ENCODE measurements at places on chromosomes 3 and 15.

- H3K27ac ChIP-seq, result no peak overlapping the region
- H3K4me3 ChIP-seq, result no peak overlapping the region
- no peaks in the 10 kb centered on the region for H3K27me3 ChIP-seq
- no peaks in the 10 kb centered on the region for H3K36me3 ChIP-seq
- no peaks in the 10 kb centered on the region for H3K4me1 ChIP-seq
- no peak for DNase-seq
These were observed 402.6 kb downstream of the NLGN1 start for GRCh38 chr3:173800154-173800553.

DNA sequence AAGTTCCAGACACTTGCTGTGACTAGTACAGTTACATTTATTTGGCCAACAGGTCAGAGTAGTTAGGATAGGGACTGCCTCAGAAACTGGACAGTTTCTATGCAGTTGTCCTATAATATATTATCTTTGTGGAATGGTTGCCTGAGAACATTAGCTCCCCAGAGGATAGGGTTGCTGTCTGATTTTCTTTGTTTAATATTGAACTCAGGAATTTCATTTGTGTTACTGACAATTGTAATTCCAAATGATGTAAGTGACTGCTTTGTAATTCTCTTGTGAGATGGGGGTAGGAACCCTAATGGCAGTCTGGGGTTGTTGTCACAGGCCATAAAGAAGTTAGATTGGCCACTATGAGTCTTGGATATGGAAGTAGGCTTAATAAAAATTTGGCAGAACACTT lies 2.2 kb downstream of the NXPE3 start:
- no peaks in the 10 kb centered on the region for H3K36me3 ChIP-seq
- H3K27me3 ChIP-seq, result no peaks in the 10 kb centered on the region
- H3K4me3 ChIP-seq, result no peak overlapping the region

DNA sequence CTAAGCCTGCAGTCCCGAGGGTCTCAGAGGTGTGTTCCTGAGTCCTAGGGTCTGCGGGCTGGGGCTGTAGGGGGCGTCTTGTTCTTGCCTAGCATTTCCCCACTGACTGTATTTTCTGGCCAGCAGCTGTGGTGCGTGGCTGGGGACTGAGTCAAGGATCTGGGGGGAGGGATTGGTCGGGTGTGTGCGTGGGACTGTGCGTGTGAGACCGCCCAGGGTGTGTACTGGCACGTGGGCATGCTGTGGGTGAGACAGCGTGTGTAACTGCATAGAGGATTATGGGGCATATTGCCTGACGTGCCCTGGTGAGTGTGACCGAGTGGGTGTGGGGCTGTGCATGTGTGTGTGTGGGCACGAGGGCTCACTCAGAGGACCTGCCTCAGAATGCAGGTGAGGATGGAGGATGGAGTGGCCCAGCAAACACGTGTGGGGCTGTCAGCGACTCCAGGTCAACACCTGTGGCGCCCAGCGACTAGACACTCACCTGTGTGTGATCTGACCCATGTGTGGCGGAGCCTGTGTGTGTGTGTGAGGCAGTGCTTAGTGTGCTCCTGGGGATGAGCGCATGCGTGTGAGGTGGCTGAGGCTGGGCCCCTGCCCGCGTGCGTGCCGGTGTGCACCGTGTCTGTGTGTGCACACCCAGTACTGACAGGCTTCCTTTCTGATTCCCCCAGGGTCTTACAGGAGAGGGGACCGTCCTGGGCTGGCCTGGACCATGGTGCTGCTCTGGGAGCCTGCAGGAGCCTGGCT lies 20.9 kb downstream of the FBLN2 start:
- no peak for DNase-seq
- no peaks in the 10 kb centered on the region for H3K4me1 ChIP-seq
- no peaks in the 10 kb centered on the region for H3K27me3 ChIP-seq
- no peak overlapping the region for H3K4me3 ChIP-seq

- DNase-seq, result no peak
- H3K27me3 ChIP-seq, result no peaks in the 10 kb centered on the region
- peaks cover 14% of the 10 kb centered on the region for H3K4me1 ChIP-seq
- no peak overlapping the region for H3K4me3 ChIP-seq
- H3K27ac ChIP-seq, result no peak overlapping the region
- peaks cover 2% of the 10 kb centered on the region for H3K36me3 ChIP-seq
These were observed 14.6 kb downstream of the GABPB1 start for GRCh38 chr15:50340416-50340815.

GRCh38 chr3:18633002-18633401 lies 207.9 kb upstream of the SATB1 start:
- DNase-seq, result no peak
- H3K4me3 ChIP-seq, result no peak overlapping the region
- H3K27me3 ChIP-seq, result no peaks in the 10 kb centered on the region
- H3K27ac ChIP-seq, result no peak overlapping the region

- H3K36me3 ChIP-seq, result no peaks in the 10 kb centered on the region
- peaks cover 8% of the 10 kb centered on the region for H3K4me1 ChIP-seq
- DNase-seq, result no peak
- H3K4me3 ChIP-seq, result no peak overlapping the region
These were observed 72.7 kb upstream of the ABI3BP start for GRCh38 chr3:101065962-101066361.

GRCh38 chr3:188915127-188915526 lies 256.6 kb upstream of the TPRG1 start:
- H3K36me3 ChIP-seq, result no peaks in the 10 kb centered on the region
- no peak for DNase-seq
- H3K27me3 ChIP-seq, result no peaks in the 10 kb centered on the region
- no peak overlapping the region for H3K27ac ChIP-seq
- no peak overlapping the region for H3K4me3 ChIP-seq

DNA sequence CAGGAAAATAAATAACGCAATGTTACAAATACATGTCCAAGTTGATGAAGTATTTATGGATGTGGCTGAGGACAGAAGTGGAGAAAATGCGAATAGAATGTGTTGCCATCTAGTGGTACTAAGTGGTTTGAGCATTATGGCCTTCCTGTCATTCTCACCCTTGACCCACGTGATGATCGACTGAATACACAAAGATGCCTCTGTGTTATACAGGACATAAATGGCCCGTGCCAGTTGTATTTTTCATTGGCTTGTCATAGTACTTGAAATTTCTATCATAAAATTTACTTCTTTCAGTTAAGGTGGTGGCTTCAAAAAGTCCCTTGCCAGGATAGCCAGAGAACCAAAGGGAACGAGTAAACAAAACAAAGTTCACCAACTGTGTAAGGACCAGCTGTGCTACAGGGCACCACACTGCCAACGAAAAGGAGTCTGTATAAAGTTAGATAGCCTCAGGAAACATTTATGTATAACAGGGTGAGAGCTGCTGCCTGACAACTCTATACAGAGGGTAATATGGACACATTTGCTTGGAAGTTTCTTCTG lies 103.7 kb downstream of the MYH15 start:
- no peak overlapping the region for H3K4me3 ChIP-seq
- no peaks in the 10 kb centered on the region for H3K27me3 ChIP-seq
- peak; percentile 25 for DNase-seq
- H3K4me1 ChIP-seq, result no peaks in the 10 kb centered on the region
- no peaks in the 10 kb centered on the region for H3K36me3 ChIP-seq

DNA sequence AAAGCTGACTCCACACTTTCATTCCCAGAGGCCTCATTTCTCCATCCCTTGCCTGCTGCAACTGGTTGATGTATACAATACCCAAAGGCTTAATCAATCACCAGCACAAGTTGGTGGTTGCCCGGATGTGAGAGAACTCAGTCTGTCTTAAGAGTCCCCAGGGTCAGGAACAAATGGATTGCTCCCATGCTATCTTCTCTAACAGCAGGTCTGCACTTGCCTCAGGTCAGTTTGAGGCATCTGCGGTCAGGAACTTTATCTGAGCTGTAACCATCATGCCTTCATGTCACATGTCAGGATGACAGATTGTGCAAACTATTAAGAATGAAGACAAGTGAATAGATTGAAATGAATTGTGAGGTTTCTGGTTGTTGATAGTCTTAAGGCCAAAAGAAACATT lies 56.1 kb downstream of the BFSP2 start:
- H3K4me1 ChIP-seq, result peaks cover 90% of the 10 kb centered on the region
- no peak for DNase-seq
- H3K4me3 ChIP-seq, result no peak overlapping the region
- H3K36me3 ChIP-seq, result no peaks in the 10 kb centered on the region
- peak overlapping the region; percentile 78 for H3K27ac ChIP-seq
